Natural killer cell (primary cell): ENCODE measurements at places on chromosomes 1 and 21.

GRCh38 chr1:156172696-156173470 lies 19.5 kb downstream of the SEMA4A start:
- no peak for DNase-seq

GRCh38 chr1:113879739-113880038 lies 7.7 kb downstream of the BCL2L15 start:
- DNase-seq = no peak

GRCh38 chr1:43650310-43651085 lies 549 bp downstream of the KDM4A start:
- peak; percentile 97 for DNase-seq

DNA sequence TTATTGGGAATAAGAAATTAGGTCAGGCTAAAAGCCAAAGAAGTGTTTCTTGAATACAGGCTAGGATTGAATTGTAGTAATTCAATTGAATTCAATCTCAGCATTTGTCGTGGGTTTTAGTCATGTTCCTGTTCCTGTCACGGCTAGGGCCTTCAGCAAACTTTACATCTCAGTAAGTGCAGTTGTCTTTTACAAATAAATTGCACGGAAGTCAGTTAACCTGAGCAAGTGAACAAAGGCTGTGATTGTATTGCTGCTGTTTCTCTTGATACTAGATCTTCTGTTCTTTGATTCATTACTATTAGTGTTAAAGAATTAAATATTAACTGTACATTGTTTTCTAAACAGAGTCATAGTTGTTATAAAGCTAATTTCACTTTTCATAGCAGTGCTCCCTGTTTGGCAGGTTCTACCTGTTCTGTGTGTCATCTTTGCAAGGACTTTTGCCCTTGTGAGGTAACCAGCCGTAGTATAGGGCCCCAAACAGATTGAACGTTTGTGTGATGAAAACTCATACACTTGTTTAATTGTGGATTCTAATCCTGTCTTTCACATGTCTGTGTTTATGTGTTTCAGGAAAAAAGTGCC lies 164.4 kb downstream of the EDEM3 start:
- no peak for DNase-seq

- DNase-seq = no peak
Observed at GRCh38 chr1:39189592-39190041, 14.9 kb upstream of the MACF1 start.

DNA sequence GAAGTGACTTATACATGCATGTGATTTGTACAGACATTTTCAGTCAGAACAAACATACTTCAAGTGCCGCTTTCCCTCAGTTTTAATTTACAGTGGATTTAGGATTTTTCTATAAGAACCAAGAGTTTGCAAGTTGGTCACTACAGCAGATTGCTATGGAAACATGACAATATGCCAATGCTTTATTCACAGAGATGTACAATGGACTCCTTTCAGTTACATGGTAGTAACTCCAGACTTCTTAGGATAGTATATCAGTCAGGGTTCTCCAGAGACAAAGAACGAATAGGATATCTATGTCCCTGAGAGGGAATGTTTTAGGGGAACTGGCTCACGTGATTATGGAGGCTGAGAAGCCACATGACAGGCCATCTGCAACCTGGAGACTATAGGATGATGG lies 27.4 kb downstream of the IFI44 start:
- no peak for DNase-seq

GRCh38 chr1:183842795-183843144 lies 37.9 kb downstream of the RGL1 start:
- no peak for DNase-seq
